Renal cortex interstitium (tissue), 15 donors: ENCODE measurements at places on chromosomes 3 and 15. TPM values are rescaled to one million over a fixed set of nuclear protein-coding genes. Genes with fewer than 3 reads are reported as not detected.

The PLSCR5 gene
- polyA plus RNA-seq: not detected

The RAD51 gene
- polyA plus RNA-seq: 17.6 TPM

The LIPH gene
- 1.1 TPM for polyA plus RNA-seq

The IRAK2 gene
- polyA plus RNA-seq: 0.76 TPM

The DOCK3 gene
- 2.2 TPM for polyA plus RNA-seq

- DNase-seq: no peak
These were observed 357.9 kb upstream of the GOLIM4 start for GRCh38 chr3:168453623-168454022.

- DNase-seq: no peak
These were observed 31.1 kb downstream of the FAH start for GRCh38 chr15:80183886-80184285.

- DNase-seq: no peak
These were observed 5.8 kb downstream of the HYAL2 start for GRCh38 chr3:50316657-50317242.

DNA sequence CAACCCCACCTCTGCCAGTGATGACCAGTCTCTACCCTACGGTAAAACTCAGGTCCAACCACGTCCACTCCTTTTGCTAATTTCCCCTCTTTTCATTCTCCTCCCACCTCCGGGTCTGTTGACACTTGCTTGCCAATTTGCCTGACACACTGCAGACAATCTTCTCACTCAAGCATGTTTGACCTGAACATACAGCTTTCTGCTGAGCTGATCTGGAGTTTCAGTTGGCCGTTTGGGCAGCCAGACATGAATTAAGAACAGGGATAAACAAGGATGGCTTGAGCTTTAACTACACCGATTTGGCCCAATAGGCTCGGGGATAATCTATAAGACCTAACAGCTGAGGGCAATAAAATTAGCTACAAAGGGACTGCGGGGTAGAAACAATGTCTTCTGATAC, 758.6 kb upstream of the CFAP20DC start:
- DNase-seq: no peak

DNA sequence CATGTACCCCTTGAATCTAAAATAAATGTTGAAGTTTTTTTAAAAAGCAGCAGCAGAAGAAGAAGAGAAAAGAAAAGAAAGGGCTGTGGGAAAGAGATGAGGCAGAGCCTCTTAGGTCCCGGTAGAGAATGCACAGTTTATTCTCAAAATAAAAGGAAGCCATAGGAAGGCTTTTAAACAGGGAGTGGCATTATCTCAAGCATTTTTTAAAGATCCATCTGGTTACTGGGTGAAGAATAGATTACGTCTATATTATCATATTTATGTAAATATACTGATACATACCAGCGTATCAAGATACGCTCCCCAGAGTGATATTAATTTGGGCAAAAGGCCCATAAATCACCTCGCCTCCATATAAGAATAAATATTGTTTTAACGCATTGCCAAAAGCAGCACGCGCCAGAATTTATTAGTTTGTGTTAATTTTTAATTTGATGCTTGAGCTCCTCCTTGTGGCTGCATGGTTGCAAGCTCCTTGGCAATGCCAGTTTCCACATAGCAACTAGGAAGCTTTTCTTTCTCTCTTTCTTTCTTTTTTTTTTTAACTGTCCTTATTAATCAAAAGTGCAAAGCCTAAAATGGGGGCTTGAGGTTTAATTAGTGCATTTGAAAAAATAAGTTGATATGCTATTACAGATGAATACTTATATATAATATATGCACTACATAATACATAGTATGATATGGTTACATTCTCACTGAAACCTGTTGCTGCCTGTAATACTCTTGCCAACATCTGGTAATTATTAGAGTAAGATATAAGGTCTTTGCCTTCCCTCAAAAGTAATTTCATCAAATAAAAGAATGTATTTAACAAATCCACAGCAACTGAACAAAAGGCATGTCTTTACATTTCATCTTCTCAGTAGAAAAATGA, 242.8 kb upstream of the UBE2E2 start:
- no peak for DNase-seq

GRCh38 chr15:35691891-35692867, 146.2 kb upstream of the DPH6 start:
- no peak for DNase-seq

DNA sequence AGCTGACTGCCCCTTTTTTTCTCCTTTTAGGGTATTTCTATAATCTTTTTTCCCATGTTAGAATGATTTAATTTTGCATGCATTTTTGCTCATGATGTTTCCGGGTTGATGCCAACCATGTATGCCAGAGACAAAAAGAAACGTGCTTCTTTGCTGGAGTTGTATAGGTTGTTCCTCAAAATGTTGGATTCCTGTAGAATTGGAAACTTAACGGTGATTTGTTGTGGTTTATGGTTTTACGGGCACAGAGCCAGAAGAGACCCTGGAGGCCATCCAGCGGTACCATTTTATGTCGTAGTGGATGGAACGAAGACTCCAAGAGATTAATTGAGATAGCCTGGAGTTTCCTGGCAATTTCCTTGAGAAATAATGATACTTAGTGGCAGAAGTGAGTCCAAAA, 481.5 kb upstream of the RGMA start:
- DNase-seq: no peak

DNA sequence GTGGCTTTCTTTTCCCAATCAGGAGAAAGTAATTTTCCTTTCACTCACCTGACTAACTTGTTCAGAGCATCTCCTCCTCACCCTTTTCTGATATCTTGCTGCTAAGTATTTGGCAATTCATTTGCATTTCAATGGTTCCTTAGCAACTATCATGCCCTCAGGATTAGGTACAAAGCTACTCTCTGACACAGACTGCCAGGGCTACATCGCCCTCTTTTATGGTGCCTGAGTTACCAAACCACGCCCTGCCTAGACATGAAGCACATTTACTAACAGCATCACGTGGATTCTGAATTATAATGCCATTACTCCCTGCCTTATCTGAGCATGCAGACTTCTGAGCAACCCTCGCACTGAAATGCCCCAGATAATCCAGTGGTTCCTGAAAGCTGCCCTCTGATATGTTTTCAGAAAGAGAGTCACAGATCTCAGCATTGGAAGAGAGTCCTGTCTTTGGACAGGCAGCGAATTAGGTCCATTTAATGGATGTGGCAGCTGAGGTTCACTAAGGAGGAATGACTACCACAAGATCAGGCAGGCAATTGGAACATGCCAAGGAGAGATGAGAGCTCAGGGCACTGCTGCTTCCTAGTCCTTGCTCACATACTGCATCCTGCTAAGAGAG, 14.5 kb downstream of the EPHB1 start:
- no peak for DNase-seq

- DNase-seq: peak; percentile 90
These were observed 1.5 kb upstream of the MYNN start for GRCh38 chr3:169771497-169772304.

DNA sequence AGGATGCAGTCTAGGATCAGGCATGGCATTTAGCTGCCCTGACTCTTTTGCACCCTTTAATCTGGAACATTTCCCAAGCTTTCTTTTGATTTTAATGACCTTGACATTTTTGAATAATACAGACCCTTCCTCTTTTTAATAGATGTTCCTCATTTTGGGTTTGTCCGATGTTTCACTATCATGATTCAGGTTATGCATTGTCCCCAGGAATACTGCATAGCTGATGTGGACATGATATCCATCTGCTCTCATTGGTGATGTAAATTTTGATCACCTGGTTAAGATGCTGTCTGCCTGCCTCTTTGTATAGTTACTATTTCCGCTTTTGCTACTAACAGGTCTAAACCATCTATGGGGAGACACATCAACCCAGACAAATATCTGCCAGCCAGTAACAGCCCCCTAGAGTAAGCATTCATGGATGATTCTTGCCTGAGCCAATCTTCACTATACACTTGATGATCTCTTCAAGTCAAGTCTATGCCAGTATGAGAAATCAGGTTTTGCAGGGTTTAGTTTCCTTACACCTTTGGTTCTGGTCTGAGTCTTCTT, 50.6 kb upstream of the ULK4 start:
- DNase-seq: no peak

GRCh38 chr15:61169275-61169903, 59.7 kb downstream of the RORA start:
- no peak for DNase-seq

GRCh38 chr3:80338366-80338765, 570.6 kb upstream of the ROBO1 start:
- DNase-seq: no peak
